Immature natural killer cell (primary cell): ENCODE measurements at places on chromosomes 6 and 20. TPM values are rescaled to one million over a fixed set of nuclear protein-coding genes. Genes with fewer than 3 reads are reported as not detected.

Gene PLCB4
- not detected for polyA plus RNA-seq

Gene SOBP
- not detected for polyA plus RNA-seq

Gene CST1
- not detected for polyA plus RNA-seq

Gene APOBEC2
- not detected for polyA plus RNA-seq

Gene ECT2L
- not detected for polyA plus RNA-seq

Gene SLC22A7
- polyA plus RNA-seq: not detected

Gene MLN
- not detected for polyA plus RNA-seq

DNA sequence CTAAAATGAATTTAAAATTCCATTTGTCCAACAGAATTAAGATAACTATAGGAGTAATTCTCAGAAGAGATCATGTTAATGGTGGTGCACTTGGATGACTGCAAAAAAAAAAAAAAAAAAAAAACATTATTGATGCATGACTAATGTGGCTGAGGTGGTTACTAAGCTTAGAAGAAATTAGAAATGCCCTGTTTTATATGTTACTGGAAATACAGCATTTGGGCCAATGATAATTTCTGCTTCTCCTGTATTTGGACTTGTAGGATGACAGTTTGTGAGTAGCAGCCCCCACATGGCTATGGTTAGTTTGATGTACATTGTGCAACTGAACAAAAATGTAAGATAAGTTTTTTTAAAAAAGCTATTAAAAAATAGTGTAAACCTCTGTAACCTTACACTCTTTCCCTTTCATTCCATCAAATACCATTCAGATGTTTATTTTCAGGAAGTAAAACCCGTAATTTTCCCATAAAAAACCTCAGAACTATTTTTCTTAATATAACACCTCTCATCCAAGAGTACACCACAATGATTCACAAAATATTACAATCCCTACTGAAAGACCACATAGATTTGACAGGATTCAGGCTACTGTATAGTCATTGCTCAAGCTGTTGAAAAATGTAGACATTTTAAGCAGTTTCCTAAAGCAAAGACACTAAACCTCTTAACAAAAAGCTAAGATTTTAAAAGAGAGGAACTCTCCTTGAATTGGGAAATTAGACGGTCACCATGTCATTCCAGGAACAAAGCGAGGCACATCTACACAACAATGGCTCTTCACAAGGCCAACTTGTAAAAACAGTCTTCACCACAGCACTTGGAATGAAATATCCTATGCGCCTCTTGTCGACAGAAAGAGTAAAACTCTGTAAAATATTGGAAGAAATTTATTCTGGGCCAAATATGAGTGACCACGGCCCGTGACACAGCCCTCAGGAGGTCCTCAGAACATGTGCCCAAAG is 83.0 kb downstream of the WDR27 start:
- DNase-seq: no peak
- no peak overlapping the region for H3K4me3 ChIP-seq
- H3K4me1 ChIP-seq: no peaks in the 10 kb centered on the region
- H3K36me3 ChIP-seq: no peaks in the 10 kb centered on the region
- no peak overlapping the region for H3K27ac ChIP-seq

GRCh38 chr6:168133687-168134559 is 54.9 kb upstream of the FRMD1 start:
- H3K27me3 ChIP-seq: peaks cover 20% of the 10 kb centered on the region
- H3K4me3 ChIP-seq: no peak overlapping the region
- no peak overlapping the region for H3K27ac ChIP-seq
- H3K4me1 ChIP-seq: no peaks in the 10 kb centered on the region

DNA sequence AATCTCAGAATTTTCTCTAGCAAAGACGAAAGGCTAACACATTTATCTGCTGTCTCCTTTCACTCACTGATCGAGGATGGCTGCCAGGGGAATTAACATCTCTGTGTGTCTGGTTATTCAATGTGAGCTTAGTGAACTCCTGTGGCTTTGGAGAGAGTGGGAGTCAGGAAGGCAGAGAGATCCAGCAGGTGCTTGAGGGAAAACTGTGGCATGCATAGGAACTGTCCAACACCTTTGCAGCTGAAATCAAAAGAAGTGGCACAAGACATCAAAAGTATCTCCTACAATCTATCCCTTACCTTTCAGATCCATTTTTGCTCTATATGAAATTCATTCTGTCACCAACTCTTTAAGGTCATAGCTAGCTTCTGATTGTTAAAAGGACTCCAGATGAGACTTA is 11.8 kb upstream of the FAM184A start:
- no peaks in the 10 kb centered on the region for H3K36me3 ChIP-seq
- H3K27me3 ChIP-seq: no peaks in the 10 kb centered on the region
- no peak for DNase-seq
- H3K27ac ChIP-seq: no peak overlapping the region
- no peak overlapping the region for H3K4me3 ChIP-seq

- H3K4me1 ChIP-seq: no peaks in the 10 kb centered on the region
- no peak for DNase-seq
- H3K4me3 ChIP-seq: no peak overlapping the region
- H3K36me3 ChIP-seq: no peaks in the 10 kb centered on the region
- H3K27ac ChIP-seq: no peak overlapping the region
Measured at GRCh38 chr6:151216804-151217203, 23.0 kb upstream of the AKAP12 start.

- no peak for DNase-seq
- peaks cover 11% of the 10 kb centered on the region for H3K36me3 ChIP-seq
- peaks cover 60% of the 10 kb centered on the region for H3K4me1 ChIP-seq
- no peak overlapping the region for H3K4me3 ChIP-seq
- peak overlapping the region; percentile 17 for H3K27ac ChIP-seq
Measured at GRCh38 chr6:2920671-2921112, 17.6 kb upstream of the SERPINB9 start.

- no peaks in the 10 kb centered on the region for H3K36me3 ChIP-seq
- no peak overlapping the region for H3K4me3 ChIP-seq
- no peak for DNase-seq
- no peak overlapping the region for H3K27ac ChIP-seq
Measured at GRCh38 chr6:36793296-36793912, 45.8 kb downstream of the CPNE5 start.

- peaks cover 6% of the 10 kb centered on the region for H3K27me3 ChIP-seq
- peak overlapping the region; percentile 84 for H3K4me3 ChIP-seq
- peaks cover 10% of the 10 kb centered on the region for H3K36me3 ChIP-seq
- H3K4me1 ChIP-seq: no peaks in the 10 kb centered on the region
- peak; percentile 86 for DNase-seq
Measured at GRCh38 chr20:48760403-48760983, 67.3 kb downstream of the PREX1 start.

DNA sequence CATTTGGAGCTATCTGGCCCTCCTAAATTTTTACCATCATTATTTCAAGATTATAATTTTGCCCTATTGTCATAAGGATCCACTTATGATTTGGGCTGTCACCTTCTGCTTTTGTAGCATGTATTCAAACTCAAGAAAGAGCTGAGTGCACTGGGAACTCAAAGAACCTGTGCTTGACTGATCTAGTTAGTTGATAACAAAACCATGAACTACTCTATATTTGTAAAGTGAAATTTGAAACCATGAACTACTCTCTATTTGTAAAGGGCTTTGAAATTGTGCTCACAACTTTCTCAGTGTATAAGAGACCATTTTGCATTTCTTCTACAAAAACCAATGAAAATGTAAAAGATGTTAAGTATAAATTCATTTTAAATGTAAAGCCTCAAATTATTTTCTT is 77.5 kb upstream of the POPDC3 start:
- H3K4me1 ChIP-seq: no peaks in the 10 kb centered on the region
- DNase-seq: no peak
- no peak overlapping the region for H3K27ac ChIP-seq
- H3K4me3 ChIP-seq: no peak overlapping the region

GRCh38 chr6:116289876-116290275 is 10.1 kb upstream of the TSPYL1 start:
- H3K27me3 ChIP-seq: no peaks in the 10 kb centered on the region
- DNase-seq: no peak
- no peaks in the 10 kb centered on the region for H3K4me1 ChIP-seq

DNA sequence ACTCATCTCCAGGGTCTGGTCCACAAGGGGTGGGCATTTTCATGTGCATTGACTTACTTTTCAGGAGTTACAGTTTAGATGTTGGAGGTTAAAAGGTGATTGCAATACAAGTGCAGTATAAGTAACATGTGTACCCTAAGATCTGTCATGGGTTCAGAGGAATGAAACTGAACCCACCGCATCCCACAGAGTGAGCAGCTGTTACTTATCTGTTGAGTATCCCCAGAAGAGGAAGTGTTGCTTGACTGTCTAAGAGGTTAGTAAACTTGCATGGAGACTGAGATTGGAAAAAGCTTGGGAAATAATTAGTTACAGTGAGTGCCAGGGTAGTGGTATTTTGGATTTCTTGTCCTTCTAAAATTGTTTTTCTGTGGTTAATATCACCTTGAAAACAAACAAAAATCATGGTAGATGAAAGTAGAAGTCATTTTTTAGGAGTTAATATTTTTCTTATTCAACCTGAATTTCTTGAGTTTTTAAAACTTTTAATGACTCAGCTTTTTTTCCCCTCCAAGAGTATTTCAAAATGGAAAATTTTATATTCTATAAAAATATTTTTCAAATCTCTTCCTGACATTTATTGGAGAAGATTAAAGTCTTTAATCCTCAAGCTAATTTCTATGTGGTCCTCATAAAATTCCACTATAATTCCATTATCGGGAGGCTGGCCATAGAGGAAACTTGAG is 306.1 kb downstream of the ZNF217 start:
- H3K36me3 ChIP-seq: no peaks in the 10 kb centered on the region
- no peaks in the 10 kb centered on the region for H3K4me1 ChIP-seq
- no peak overlapping the region for H3K27ac ChIP-seq
- no peak for DNase-seq

DNA sequence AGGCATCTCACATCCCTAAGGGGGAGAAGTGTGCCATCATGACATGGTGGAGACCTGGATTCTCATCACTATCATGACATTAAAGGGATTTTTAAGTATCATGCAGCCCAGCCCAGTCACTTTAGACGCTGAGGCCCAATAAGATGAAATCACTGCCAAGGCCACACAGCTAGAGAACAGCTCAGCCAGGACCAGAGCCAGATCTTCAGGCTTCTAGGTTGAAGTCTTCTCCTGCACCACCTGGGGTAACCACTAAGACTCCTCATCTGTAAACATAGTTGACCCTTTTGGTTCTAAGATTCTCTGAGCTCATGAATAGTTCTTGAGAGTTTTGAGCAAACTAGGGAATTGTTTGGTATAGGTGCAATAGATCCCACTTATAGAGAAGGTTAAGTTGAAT is 125.1 kb downstream of the TCP11 start:
- no peak overlapping the region for H3K4me3 ChIP-seq
- no peak overlapping the region for H3K27ac ChIP-seq
- peaks cover 2% of the 10 kb centered on the region for H3K27me3 ChIP-seq
- DNase-seq: no peak
- H3K4me1 ChIP-seq: no peaks in the 10 kb centered on the region

DNA sequence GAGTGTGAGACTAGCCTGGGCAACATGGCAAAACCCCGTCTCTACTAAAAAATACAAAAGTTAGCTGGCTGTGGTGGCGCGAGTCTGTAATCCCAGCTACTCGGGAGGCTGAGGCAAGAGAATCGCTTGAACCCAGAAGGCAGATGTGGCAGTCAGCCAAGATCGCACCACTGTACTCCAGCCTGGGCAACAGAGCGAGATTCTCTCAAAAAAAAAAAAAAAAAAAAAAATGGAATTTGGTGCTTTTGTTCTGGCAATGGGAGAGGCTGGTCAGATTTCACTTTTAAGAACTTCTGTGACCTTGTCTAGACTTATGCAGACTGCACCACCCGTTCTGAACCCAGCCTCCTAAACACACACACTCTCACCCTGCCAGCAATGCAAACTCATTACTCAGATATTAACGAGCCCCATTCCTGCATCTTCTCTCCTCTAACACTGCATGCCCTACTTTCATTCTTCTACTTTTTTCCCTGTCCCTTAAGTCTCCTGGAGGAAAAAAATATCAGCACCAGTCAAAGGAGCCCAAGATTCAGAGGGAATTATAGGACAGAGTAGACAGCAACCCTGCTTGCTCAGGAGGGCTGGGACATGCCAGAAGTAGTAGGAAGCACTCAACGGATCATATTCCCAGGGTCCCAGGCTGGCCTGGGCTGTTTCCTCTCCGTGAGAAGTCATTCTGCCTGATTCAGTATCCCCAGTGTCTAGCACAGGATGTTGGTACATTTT is 4.4 kb downstream of the MOCS1 start:
- H3K27ac ChIP-seq: no peak overlapping the region
- peaks cover 5% of the 10 kb centered on the region for H3K27me3 ChIP-seq
- peaks cover 17% of the 10 kb centered on the region for H3K4me1 ChIP-seq

DNA sequence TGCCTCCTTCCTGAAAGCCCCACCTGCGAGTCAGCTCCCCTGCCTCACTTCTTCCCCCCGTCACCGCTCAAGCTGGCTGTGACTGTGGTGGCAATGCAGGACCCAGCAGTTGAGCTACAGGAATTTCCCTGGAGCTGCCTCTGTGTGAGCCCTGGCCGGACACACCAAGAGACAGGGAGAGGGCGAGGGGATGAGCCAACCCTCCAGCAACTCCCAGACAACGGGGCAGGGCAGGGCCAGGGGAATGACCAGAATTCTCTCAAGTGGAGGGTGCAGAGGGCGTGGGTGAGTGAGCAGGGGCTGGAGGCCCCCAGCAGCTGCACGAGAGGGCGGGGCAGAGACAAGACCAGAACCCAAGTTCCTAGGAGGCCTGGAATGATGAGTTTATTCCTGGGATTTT is 4.9 kb upstream of the ARFGAP1 start:
- no peak overlapping the region for H3K27ac ChIP-seq
- H3K4me3 ChIP-seq: no peak overlapping the region
- DNase-seq: no peak
- no peaks in the 10 kb centered on the region for H3K36me3 ChIP-seq
- H3K4me1 ChIP-seq: peaks cover 7% of the 10 kb centered on the region

DNA sequence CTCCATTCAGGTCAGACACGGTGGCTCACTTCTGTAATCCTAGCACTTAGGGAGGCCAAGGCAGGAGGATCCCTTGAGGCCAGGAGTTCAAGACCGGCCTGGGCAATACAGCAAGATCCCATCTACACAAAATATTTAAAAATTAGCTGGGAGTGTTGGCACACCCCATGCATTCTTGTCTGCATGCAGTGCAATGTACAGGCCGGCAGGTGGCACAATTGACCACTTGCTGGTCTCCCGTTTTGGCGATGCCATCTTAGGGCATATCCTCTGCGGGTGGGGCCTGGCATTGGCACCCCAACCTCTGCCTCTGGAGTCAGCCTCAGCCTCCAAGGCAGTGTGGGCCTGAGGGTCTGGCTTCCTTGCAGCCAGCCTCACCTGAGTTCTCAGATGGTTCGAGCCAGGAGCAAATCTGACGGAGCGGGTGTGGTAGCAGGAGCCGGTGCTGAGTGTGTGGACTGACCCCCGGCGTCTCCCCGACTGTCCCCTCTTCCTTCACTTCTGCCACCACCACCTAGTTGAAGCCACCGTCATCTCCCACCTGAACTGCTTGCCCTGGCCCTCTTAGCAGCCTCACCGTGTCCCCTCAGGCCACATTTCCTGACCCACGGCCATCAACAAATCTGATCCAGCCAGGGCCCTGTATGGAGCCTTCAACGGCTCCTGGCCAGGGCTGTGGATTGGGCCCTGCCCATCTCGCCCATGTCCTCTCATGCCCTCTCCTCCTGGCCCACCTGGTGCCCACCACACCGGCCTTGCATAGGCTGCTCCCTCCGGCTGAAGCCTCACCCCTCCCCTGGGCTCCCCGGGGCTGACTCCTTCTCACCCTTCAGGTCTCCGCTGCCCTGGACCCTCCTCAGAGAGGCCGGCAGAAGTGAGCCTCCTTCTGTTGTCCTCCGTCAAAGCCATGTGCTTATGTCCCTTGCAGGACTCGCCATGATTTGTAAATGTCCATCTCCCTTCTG is 44.0 kb downstream of the EFCAB8 start:
- no peak overlapping the region for H3K4me3 ChIP-seq
- peaks cover 2% of the 10 kb centered on the region for H3K27me3 ChIP-seq
- no peaks in the 10 kb centered on the region for H3K4me1 ChIP-seq
- no peak overlapping the region for H3K27ac ChIP-seq

GRCh38 chr6:24272553-24272952 is 85.3 kb downstream of the DCDC2 start:
- H3K27me3 ChIP-seq: peaks cover 2% of the 10 kb centered on the region
- H3K4me1 ChIP-seq: no peaks in the 10 kb centered on the region
- no peak for DNase-seq
- H3K36me3 ChIP-seq: no peaks in the 10 kb centered on the region
